ENCODE measurements at places on chromosomes 5 and 9.

DNA sequence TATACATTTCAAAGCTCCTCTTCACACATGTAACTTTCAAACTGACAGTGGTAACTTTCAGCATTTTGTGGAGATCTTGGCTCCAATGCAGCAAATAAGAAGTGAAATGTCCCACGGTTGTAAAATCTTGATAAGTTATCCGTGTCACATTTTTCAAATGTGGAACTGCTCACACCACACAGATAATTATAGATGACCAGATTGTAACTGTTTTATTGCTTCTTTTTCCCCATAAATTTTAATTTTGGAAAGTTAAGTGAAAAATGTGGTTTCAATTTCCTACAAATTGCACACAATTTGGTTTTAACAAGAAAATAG lies 347.1 kb downstream of the EBF1 start:
- DNase-seq, result no peak

GRCh38 chr5:169803077-169803981 lies 166.3 kb downstream of the DOCK2 start:
- DNase-seq, result no peak

- DNase-seq, result no peak
Observed at GRCh38 chr5:163089230-163089629, 348.2 kb upstream of the CCNG1 start.

- no peak for DNase-seq
Observed at GRCh38 chr9:34502891-34503290, 19.9 kb downstream of the ENHO start.

GRCh38 chr5:37816331-37816730 lies 23.5 kb downstream of the GDNF start:
- DNase-seq, result no peak

- no peak for DNase-seq
Observed at GRCh38 chr5:77778881-77779438, 2.8 kb upstream of the TBCA start.

DNA sequence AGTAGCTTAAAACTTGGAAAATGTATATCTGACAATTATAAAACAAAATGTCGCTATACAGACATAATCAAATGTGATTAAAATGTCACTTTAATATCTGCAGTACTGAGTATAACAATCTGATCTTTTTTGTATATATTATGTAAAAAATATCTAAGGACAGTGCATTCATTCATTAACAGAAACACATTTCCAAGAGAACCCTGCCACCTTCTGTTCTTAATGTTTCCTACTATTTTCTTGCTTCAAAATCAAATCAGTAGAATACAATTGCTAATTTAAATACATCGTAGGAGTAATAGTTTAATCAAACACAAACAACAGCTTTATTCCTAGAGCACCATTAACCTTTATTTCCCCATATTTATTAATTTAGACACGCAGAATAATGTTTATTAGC lies 142.6 kb upstream of the ST8SIA4 start:
- DNase-seq, result no peak

GRCh38 chr9:134891713-134892112 lies 11.1 kb downstream of the FCN2 start:
- DNase-seq, result no peak

GRCh38 chr5:131521252-131521651 lies 113.8 kb downstream of the RAPGEF6 start:
- DNase-seq, result no peak

DNA sequence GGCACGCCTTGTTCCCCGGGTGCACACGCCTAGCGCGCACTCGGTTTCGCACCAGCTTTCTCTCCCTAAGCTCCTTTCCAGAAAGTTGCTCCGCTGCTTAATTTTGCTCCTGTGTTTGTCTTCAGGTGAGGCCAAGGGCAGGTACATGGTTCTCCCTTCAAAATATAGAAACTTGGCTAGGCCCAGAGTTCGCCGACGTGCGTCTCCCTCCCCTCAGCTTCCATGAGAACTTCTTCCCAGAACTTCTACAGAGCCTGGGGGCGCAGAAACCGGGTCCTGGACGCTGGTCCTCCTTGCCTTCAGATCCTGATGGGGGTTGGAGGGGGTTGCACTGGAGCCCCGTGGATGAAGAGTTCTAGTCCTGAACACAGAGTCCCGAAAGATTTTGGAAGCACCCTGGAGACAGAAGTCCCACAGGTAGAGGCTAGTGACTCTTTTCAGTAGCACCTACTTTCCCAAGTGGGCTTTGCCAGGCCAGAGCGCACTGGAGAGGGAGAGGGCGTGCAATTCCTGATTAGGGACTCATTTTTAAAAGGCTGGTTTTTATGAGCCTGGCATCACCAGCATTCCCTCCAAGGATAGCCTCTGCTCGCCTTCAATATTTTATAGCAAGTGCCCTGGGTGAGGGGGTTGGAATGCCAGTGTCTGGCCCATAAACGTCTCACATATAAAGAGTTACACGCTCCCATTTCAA lies 128.4 kb downstream of the TMEM174 start:
- no peak for DNase-seq

DNA sequence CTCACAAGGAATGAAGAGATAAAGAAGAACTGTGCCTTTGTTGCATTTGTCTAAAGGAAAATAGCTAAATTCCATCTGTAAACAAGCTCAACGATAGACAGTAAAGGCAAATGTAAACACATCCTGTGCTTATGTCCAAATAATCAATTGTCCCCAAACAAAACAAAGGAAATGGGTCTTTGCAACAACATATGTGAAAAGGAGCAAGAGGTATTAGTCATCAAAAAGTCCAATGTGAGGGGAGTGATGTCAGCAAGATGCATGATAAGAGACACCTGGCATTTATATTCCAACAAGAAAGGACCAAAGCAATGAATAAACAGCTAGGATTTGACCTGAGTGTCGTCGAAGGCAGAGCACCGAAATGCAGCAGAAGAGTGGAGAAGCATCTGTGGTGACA lies 209.1 kb downstream of the ASTN2 start:
- DNase-seq, result no peak

All from activated naive CD4-positive, alpha-beta T cell (primary cell).